Stimulated activated CD4-positive, alpha-beta T cell treated with anti-CD3 and anti-CD28 coated beads, Interleukin-15, amount 100 ng/mL, for 48 hours (primary cell): ENCODE measurements at places on chromosomes 12 and 14.

- no peak for DNase-seq
Measured at GRCh38 chr12:7637615-7638014, 28.1 kb downstream of the APOBEC1 start.

DNA sequence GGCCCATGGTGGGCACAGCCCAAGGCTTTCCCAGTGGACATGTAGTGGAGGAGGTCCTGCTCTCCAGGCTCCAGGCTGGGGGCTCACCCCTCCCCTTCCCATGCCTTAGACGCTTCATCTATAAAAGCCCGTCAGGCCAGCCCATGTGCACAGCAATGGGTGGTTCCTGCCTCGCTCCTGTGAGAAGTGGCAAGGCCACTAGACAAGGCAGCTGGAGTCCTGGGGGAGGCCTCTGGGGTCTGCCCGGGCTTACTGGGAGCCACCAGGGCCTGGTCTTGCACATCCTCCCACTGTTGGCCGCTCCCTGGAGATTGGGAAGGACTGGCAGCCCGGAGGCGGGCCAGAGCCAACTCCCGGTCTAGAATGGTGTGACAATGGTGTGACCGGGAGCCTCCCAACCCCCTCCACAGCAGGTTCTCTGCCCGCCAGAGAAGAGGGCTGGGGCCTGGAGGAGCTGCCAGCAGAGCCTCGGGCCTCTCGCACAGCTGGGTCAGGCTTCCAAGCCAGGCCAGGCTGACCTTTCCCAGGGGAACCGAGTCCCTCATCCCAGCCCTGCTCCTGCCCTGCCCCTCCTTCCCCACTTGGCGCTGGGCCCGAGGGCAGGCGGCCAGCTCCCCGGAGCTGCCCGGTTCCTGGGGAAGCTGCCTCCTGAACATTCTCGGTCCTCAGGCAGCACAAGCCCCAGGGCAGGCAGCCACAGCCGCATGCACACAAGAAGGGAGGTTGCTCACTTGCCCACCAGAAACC lies 97.9 kb downstream of the RFLNA start:
- DNase-seq = no peak

DNA sequence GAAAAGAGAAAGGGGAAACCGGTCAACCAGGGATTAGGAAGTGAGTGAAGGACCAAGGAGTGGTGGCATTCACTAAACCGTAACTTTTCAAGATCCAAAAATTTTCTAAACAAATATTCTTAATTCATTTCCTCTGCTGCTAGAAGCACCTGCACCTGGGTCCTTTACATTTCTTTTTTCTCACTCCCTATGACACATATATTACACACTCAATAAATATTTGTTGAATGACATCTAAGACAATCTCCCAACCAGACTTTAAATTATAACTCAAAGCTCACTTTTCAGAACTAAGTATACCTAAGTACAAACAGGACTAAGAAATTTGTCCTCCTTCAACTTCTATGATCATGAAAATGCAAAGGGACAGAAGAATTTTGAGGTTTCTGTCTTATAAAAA lies 11.1 kb downstream of the TTC5 start:
- no peak for DNase-seq

- DNase-seq = no peak
Measured at GRCh38 chr12:75592638-75593335, 81.4 kb upstream of the KRR1 start.

GRCh38 chr14:99481745-99482099 lies 513 bp downstream of the CCNK start:
- DNase-seq = peak; percentile 1

DNA sequence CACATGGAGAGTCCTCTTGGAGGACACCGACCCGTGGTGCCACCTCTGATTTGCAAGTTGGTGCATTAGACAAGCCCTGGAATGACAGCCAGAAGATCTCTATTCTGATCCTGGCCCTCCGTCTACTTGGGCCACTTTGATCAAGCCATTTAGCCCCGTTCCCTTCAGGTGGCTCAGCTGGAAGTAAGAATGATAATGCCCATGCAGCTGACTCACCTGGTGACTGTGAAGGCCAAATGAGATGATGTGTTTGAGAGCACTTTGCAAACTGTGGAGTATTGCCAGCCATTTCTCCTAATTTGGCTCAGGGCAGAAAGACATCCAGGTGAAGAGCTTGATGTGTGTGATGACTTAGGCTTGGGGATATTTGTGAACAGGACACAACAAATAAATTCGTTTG lies 165.9 kb downstream of the ETV6 start:
- no peak for DNase-seq

DNA sequence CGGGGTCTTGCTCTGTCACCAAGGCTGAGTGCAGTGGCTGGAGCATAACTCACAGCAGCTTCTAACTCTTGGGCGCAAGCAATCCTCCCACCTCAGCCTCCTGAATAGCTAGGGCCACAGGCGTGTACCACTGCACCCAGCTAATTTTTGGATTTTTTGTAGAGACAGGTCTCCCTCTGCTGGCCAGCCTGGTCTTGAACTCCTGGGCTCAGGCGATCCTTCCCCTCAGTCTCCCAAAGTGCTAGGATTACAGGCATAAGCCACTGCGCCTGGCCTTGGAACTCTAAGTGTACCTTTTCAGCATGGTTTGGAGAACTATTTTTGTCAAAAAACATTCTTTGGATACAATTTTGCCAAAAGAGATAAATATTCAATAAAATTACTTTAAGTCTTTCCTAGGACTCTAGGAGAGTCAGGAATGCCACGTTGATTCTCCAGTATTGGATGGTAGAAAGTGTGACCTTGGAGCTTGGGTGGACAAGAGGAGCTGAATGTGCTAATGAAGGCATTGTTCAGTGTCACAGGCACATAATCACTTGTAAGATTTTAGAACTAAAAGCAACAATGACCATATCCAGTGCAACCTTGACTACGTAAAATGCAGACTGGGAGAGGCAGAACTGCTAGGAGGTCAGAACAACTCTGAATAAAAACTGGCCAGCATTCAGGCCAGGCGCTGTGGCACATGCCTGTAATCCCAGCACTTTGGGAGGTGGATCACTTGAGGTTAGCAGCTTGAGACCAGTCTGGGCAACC lies 2.8 kb downstream of the SRSF9 start:
- no peak for DNase-seq

- no peak for DNase-seq
Measured at GRCh38 chr12:52171950-52172512, 19.8 kb downstream of the KRT80 start.

GRCh38 chr12:130945786-130946492 lies 7.8 kb upstream of the ADGRD1 start:
- DNase-seq = no peak

GRCh38 chr14:78752518-78753188 lies 582.5 kb downstream of the NRXN3 start:
- DNase-seq = no peak

DNA sequence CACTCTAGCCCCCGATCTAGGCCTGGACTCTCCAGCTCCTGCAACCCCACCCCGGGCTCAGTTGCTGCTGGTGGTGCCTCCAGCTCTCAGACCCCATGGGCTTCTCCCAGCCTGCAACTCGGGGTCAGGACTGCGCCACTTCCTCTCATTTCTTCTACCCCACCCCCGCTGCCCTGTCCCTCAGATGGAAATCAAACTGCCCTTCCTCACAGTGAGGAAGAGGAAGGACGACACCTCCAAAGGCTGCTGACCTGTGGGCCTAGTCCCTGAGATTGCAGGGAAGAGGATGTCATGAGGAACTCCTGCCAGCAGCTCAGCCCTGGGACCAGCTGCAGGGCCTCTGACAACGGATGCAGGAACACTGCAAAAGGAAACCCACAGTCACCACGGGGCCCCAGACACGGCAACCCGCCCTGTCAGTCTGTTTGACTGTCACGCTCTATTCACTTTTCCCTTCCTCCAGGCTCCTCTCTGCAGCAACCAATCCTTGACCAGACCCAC lies 29.3 kb upstream of the PNMA1 start:
- DNase-seq = no peak
